ENCODE measurements at places on chromosomes 11 and 22.

DNA sequence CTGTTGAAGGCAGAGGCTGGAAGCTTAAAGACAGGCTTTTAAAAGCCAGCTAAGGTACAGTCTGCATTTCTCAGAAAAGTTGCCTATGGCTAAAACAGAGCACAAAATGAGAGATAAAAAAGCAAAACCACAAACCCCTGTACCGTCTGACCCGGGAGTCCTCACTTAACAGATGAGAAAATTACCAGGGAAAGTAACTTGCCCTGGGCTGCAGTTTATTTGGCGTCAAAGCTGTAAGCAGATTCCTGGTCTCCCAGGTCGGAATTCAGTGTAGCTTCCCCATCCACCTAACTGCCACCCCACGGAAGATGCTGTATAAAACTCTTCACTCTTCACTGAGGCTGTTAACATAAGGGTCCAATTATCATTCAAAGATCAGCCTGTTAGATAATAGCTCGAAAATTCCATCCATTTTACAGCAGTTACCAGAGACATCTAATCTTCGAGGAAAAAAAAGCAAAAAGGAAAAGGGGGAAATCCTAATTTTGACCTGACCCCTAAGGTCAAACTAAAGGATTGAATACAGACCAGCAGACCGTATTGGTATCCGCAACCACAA lies 1.5 kb downstream of the TCF20 start:
- no peak for DNase-seq

- DNase-seq, result no peak
These were observed 17.8 kb upstream of the RCN1 start for GRCh38 chr11:32072872-32073643.

DNA sequence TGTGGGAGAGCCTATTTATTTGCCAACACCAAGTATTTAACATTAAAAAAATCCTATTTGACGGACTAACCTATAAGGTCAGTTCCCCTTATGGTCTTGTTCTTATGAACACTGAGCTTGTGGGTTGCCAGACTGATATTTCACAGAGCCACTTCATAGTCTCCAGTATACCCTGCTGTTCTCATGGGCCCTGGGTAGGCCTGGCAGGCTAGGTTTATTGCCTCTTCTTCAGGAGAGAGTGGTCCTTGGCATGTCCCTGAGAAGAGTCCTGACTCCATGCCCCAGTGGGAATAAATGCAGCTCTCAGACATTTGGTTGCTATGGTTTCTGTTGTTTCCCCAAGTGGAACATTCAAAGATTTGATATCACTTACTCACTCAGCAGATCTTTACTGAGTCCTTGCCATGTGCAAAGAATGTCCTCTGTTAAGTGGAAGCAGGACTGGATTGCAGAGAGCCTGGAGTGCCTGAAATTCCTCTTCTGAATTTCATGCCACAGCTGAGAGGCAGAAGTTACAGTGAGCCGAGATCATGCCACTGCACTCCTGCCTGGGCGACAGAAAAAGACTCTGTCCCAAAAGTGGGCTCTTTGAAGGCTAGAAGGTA lies 15.7 kb downstream of the SLC5A1 start:
- peak; percentile 7 for DNase-seq

GRCh38 chr11:27914080-27914479 lies 193.9 kb downstream of the KIF18A start:
- DNase-seq, result no peak

DNA sequence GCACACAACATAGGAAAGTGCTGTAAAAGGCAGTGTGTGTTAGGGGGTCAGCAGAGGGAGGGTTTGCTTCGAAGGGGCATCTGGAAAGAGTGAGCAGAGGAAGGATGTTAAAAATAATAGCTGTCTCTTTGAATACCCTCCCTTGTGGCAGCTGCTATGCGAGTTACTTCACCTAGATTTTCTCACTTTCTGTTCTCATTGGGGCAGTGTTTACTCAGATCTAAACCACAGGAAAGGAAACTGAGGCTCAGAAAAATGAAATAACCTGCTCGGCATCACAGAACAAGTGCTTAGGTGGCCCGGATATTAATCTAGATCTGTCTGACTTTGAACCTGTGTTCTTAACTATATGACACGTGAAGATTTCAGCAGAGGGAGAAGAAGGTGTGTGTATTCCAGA lies 125.3 kb downstream of the C11orf91 start:
- DNase-seq, result no peak

- DNase-seq, result no peak
These were observed 306.8 kb downstream of the CADM1 start for GRCh38 chr11:115197433-115197832.

DNA sequence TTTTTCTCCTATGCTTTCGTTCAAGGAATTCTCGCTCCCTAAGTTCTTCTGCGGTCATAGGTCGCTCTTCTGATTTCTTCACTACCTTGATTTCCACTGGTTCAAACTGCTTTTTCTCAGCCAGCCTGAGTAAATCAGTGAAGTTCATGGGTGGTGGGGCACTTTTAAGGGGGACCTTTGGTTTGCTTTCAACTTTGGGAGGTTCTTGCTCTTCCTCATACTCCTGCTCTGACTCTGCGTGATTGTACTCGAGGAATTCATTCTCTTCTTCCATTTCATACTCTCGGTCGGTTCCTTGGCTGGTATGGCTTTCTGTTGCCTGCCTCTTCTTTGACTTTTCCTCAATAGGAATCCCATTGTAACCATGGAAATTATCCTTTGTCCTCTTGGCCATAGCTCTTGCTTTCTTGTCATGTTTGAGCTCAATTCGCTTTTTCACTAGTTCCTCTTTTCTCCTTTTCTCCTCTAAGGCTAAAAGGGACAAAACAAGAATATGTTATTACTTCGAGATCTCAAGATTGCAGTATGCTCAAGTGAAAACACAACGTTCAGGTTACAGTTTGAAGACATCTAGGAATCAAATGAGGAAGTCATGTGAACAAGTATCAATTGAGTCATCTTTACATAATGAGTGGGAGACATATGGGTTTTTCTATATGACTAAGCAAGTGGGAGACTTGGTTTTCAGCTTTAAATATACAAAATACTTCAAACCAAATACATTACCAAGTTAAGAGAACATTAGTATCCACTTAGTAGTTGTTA lies 16.2 kb downstream of the MISFA start:
- DNase-seq, result no peak

DNA sequence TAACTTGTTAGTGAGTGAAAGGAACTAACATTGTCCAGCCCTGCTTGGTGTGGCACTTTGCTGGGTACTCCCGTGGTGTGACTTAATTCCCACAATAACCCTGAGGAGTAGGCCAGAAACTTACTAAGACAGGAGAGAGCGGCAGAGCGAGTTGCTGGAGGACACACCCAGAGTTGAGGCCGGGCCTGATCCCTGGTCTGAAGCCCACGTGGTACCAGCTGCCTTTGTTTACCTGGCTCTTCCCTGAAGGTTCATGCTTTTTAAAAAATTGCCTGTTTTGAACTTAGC lies 594 bp downstream of the MPST start:
- DNase-seq, result no peak

- DNase-seq, result no peak
These were observed 42.5 kb downstream of the CCDC73 start for GRCh38 chr11:32752001-32752400.

DNA sequence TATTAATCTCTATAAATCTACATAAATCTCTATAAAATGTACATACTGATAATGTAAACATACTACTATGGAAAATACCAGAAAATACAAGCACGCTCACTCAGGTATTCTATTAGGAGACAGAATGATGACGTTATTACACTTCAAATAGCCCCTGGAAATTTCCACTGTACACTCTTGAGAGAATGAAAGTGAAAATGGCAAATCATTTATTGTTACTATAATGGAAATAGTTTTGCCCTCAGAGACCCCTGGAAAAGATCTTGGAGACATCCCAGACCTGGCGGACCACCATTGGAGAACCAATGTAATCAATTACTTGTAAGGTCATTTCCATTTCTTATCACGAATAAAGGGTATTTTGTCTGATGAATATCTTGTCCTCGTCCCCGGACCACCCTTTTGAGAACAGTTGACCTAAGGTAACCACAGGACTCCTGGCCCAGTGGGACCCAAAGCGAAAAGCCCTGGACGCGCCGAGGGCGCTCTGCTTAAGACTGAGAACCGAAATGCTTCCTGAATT lies 509 bp upstream of the PRRG4 start:
- no peak for DNase-seq

DNA sequence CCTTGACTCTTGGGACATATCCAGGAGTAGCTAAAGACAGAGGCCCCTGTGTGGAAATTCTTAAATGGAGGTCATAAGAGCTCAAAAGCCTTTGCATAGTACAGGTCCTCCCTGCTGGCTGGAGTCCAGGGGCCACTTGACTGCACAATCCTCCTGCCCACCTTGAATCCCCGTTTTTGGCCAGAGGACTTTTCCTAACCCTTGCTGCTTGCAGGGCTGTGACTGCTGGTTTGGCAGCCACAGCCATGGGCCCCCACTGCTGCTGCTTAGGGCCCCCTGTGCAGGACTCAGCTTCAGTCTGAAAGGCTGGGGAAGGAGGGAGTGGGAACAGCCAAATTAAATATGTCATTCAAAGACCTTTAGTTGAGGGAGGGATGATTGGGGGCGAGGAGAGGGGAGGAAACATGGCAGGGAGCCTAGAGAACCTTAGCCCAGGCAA lies 33.4 kb downstream of the ARHGAP1 start:
- no peak for DNase-seq

GRCh38 chr11:45885921-45886721 lies 670 bp downstream of the MAPK8IP1 start:
- no peak for DNase-seq

DNA sequence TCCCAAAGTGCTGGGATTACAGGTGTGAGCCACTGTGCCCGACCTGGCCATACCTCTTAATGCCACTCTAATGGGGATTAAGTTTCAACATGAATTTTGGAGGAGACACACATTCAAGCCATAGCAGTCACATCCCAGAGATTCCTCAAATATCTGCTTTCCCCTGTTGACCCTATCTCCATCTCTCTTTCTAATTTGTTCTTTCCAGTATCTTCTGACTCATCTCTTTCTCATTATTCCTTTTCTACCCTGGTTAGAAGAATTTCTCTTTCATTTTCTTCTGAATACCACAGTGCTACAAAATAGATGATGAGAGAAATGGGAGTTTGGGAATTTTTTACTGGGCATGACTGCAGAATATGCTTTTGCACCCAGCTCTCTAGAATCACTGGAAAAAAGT lies 5.1 kb downstream of the OR10V1 start:
- DNase-seq, result no peak

GRCh38 chr22:23070418-23071229 lies at the start of gene GNAZ:
GNAZ (plus strand) TSS chr22:23070519; CDS start chr22:23095696, 25,177 bp downstream.
- DNase-seq, result no peak

DNA sequence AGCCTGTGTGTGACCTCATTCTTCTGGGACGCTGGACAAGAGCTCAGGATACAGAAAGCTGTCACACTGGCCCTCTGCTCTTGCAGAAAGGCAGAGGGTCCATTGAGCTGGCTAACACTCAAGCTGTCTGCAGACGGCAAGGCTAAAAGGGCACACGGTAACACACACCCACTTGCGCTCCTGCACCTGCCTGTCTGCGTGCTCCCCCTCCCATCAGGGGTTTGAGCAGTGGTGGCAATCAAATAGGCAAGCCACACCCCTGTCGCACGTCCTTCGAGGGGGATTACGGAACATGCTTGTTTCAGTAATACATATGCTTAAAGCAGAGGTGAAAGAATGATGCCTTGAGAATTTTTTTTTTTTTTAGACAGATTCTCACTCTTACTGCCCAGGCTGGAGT lies 7.1 kb upstream of the QSER1 start:
- no peak for DNase-seq

GRCh38 chr11:7281079-7281478 lies 29.4 kb downstream of the SYT9 start:
- DNase-seq, result no peak

GRCh38 chr11:41522391-41522790 lies 62.9 kb upstream of the LRRC4C start:
- peak; percentile 14 for DNase-seq

- peak; percentile 78 for DNase-seq
These were observed 32.6 kb downstream of the KIAA0930 start for GRCh38 chr22:45207981-45208664.

DNA sequence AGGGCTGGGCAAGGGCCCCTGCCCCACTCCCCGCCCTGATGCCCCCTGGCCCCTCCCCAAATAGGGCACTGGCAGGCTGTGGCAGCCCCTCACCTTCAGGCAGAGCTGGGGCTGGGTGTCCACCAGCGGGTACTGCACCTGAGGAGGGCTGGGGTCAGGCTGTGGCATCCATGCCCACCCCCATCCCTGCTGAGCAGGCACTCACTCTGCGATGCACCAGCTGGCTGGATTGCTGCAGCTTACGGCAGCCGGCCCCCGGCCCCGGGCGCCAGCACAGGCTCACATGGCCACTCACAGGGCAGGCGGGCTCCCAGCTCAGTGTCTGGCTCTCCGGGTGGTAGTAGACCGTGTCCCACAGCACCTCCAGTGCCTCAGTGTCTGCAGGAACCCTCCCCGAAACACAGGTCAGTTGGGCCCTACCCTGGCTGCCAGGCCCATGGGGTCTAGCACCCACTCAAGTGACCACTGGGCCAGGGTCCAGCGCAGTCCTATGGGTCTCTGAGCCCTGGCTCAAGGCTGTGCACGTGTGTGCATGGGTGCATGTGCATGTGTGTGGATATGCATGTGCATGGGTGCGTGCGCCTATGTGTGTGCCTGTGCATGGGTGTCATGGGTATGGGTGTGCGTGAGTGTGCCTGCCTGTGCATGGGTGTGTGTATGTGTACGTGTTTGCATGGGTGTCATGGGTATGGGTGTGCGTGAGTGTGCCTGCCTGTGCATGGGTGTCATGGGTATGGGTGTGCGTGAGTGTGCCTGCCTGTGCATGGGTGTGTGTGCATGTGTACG lies 14.4 kb downstream of the IL17REL start:
- DNase-seq, result no peak

DNA sequence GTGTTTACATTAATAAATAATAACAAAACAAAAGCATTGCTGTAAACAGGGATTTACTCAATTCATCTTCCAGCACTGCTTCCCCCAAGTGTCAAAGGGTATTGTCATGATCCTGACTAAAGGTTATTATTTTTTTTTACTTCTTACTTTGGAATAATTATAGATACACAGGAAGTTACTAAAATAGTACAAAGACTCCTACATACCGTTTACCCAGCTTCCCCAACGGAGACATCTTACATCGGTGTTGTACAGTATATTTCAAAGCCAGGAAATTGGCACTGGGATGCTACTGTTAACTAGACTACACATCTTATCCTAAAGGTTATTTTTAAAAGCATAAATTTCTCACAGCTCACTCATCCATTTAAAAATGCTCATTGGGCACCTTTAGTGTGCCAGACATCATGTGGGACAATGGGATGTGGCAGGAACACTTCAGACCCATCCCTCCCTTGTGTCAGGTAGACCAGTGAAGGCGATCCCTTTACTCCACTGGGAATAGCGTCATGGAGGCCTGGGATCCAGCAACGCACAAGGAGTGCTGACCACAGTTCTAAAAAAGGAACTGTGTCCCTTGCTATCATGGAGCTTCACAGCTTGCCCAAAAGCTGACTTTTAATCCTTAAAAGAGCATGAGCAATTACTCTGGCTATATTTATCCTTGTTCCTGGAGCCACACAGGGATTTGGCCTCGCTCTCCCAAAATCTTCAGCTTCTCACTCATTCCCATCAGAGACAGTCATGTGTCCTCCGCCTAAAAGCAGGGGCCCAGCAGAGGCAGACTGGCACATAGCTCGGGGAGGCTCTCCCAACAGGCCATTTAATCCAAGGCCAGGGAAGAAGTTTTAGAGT lies 3.1 kb upstream of the IRAG1 start:
- DNase-seq, result no peak
